ENCODE measurements at places on chromosomes 1 and 21.
A peak's percentile ranks its signal among the peaks of the same experiment; 100 is the strongest.

DNA sequence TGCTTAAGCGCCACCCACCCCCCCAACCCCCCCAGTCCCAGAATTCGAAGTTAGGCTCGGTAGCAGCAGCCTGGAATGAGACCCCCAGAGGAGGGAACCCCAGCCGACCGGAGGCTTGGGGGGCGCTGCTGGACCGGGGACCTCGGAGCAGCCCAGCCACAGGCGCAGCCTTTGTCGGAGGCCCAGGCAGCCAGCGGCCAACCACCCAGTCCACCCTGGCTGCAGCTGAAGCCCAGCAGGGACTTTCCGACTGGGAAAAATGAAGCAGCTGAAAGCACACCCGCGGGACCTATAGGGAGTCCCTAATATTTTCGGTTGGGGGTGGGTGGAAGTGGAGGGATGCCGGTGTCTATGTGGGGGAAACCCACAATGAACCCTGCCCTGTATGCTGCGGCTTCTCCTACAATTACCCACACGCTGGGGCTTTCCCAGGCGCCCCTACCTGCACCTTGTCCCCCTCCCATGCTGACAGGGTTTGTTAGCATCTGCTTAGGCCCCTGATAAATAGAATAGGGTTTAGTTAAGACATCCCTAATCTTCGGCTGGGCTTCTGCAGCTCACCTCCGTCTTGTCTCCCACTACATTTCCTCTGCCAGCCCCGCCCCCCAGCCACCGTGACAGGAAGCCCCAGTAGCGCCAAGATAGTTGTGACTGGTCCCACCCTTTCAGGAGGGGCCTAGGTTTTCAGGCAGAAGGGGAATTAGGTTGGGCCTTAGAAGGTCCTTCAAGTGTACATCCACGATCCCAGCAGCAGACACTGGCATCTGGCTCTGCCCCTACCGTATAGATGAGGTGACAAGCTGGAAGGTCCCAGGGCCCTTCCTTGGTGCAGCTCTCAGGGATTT, 838 bp downstream of the CCDC28B start:
- peaks cover 72% of the 10 kb centered on the region for H3K4me1 ChIP-seq
- peak; percentile 86 for DNase-seq
- peak overlapping the region; percentile 79 for H3K27ac ChIP-seq
- H3K36me3 ChIP-seq = peaks cover 34% of the 10 kb centered on the region
- H3K27me3 ChIP-seq = no peaks in the 10 kb centered on the region
- peak overlapping the region; percentile 72 for H3K4me3 ChIP-seq

DNA sequence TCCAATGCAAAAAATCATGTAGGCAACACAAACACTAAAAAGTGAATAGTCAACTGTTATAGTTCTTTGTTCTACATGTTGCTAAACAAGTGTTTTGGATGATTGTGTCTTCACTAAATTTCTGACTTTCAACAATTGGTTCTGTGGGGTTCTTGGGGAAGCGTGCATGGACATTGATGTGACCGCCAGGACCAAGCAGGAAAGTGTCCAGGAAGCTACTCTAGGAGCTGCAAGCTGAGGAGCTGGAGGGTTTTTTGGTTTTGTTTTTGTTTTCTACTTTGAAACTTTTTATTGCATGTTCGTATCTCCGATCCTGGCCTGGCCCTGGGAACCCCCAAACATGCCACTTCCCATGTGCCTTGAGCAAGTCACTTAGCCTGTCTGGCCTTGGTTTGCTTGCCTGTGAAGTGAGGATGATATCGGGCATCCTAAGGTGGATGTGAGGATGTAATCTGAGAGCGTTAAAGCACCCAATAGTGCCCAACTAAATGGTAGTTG, 8.0 kb downstream of the TMPRSS3 start:
- no peaks in the 10 kb centered on the region for H3K27me3 ChIP-seq
- H3K27ac ChIP-seq = no peak overlapping the region
- H3K36me3 ChIP-seq = peaks cover 67% of the 10 kb centered on the region
- H3K4me1 ChIP-seq = peaks cover 74% of the 10 kb centered on the region
- DNase-seq = no peak

DNA sequence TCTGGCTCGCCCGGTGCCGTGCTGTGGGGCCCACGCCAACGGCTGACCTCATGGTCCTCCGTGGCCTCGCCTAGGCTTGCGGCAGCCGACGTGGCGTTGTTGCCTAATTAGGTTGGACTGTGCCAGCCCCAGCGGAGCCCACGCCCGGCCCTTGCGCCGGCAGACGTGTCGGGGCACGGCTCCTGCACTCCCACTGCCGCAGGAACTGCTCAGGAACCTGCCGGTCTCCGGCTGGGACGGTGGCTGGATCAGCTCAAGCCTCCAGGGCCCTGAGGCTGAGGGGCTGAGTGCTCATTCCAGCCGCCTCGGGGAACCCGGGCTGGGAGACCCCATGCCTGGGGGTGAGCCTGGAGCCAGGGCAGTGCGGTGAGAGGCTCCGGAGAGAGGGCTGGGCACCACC, 16.1 kb upstream of the PEX10 start:
- H3K27ac ChIP-seq = no peak overlapping the region
- H3K36me3 ChIP-seq = no peaks in the 10 kb centered on the region
- H3K4me1 ChIP-seq = no peaks in the 10 kb centered on the region
- H3K27me3 ChIP-seq = no peaks in the 10 kb centered on the region
- DNase-seq = no peak

DNA sequence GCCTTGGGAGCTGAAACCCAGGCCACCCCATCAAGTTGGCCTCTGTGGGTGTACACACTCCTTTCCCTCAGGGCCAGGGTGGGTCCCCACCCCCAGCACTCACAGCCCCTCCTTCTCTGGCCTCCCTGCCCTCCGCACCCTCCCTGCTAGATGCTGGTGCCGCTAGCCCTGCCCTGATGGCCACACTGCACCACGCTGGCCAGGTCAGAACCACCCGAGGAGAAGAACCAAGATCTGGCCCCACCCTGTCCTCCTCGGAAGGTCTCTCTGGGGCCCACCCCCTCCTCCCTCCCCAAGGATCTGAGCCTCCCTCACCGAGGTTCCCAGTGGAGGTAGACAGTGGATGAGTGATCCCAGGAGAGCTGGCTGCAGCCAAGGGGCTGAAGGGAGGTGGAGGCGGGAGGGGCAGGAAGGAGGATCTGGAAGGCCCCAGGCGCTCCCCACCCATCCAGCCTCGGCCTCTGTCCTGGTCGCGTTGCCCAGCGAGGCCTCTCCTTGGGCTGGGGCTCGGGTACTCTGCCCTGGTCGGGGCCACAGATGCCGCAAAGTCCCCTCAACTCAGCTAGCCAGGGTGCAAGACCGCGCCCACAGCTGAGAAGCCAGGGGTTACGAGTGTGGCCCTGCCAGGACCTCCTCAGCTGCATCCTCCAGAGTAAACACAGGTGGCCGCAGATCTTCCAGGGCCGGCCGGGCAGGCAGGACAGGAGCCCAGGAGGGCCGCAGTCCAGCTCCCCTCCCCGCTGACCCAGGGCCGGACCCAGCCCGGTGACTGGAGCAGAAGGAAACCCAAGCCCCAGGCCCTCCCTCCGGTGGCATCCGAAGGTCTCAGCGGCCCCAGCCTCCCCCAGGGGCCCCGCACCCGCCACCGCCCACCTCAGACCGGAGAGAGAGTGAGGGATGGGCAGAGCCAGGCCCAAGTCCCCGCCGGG, 5.2 kb downstream of the B3GALT6 start:
- peaks cover 14% of the 10 kb centered on the region for H3K36me3 ChIP-seq
- no peak overlapping the region for H3K4me3 ChIP-seq
- H3K27ac ChIP-seq = no peak overlapping the region
- no peaks in the 10 kb centered on the region for H3K27me3 ChIP-seq

DNA sequence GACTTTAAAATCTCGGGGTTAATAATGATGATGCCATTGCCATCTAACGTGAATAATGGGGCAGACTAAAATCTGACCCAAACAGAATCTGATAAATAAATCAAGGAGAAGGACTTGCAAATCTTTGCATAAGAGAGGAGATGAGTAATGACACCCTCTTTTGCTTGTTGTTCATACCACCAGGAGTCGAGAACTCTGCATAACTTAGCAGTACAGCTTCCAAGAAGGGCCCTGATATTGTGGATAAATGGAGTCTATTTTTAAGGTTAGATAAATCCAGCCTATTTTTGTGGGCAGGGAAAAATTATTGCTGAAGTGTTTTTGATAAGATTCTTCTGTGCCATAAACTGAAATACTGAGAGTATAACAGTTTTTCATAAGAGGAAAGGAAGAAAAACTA, 17.3 kb downstream of the RYR2 start:
- H3K36me3 ChIP-seq = no peaks in the 10 kb centered on the region
- no peaks in the 10 kb centered on the region for H3K4me1 ChIP-seq
- no peak overlapping the region for H3K4me3 ChIP-seq

DNA sequence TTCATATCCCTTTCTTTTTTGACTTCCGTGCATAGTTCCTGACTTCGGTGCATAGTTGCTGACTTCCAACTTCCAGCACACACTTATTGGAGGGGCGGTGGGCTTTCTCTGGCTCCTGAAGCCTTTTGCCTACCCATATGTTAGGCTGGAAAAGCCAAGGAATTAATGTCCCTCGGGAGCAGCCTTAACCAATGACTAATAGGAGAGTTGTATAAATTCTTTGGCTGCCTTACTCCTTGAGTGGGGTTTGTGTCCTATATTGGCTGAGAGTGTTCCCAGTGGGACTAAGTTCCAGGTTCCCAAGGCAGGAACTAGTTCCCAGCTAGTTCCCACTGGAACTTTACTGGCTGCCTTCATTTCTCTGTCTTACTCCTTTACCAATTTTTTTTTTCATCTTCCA, 105.7 kb downstream of the ZNF326 start:
- H3K27me3 ChIP-seq = peaks cover 4% of the 10 kb centered on the region
- H3K36me3 ChIP-seq = no peaks in the 10 kb centered on the region
- H3K4me1 ChIP-seq = no peaks in the 10 kb centered on the region
- DNase-seq = no peak

GRCh38 chr1:41907446-41907845, 11.3 kb downstream of the HIVEP3 start:
- peaks cover 28% of the 10 kb centered on the region for H3K36me3 ChIP-seq
- DNase-seq = no peak
- no peaks in the 10 kb centered on the region for H3K27me3 ChIP-seq

- DNase-seq = no peak
- peaks cover 4% of the 10 kb centered on the region for H3K27me3 ChIP-seq
- no peaks in the 10 kb centered on the region for H3K36me3 ChIP-seq
Observed at GRCh38 chr1:237258871-237259270, 216.9 kb downstream of the RYR2 start.

DNA sequence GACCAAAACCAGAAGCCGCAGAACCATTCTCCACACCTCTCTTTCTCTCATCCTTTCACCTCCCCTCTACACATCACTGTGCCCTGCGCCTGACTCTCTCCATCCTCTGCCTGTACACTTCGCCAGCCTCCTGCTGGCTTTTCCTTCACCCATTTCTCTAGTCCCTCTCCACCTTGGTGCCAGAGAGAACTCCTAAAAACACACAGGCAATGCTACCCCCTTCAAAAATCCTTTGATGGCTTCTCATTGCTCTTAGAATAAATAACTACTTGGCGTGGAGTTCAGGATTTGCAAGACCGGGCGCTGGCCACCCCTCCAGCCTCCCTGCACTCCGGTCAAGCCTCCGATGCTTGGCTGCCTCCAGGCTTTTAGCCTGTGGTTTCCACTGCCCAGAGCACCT, 8.6 kb downstream of the CRABP2 start:
- H3K4me3 ChIP-seq = no peak overlapping the region
- no peak overlapping the region for H3K27ac ChIP-seq
- peaks cover 7% of the 10 kb centered on the region for H3K4me1 ChIP-seq
- DNase-seq = no peak
- no peaks in the 10 kb centered on the region for H3K36me3 ChIP-seq

DNA sequence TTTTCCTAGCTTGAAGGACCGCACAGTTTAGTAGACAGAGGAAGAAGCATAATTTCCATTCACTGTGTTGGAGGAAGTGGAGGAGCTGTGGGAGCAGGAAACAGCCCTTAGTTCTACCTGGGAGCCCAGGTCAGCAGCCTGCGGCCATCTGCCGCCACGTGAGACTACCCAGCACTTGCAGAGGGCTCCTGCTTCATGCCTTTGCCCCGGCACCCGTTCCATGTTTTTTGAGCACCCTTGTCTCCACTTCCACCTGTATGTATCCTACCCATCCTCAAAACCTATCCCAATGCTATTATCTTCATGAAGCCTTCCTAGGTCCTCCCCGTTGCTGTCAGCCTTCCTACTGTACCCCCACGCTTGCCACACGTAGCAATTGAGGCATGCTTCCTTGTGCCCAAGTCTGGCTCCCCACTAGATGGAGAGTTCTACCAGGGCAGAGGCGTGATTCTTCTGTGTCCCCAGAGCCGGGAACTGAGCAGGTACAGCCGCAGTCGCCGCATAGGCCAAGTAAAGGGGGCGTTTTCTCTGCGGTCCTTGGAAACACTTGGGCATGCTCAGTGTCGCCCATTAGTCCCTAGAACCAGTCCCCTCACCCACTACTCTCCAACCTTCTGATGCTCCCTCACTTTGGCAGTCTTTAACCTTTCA, 1.9 kb downstream of the SLC6A9 start:
- DNase-seq = no peak
- peak overlapping the region; percentile 95 for H3K4me3 ChIP-seq
- peak overlapping the region; percentile 94 for H3K27ac ChIP-seq
- no peaks in the 10 kb centered on the region for H3K36me3 ChIP-seq

GRCh38 chr1:115854005-115854404, 13.1 kb upstream of the NHLH2 start:
- no peaks in the 10 kb centered on the region for H3K36me3 ChIP-seq
- no peak overlapping the region for H3K27ac ChIP-seq
- no peaks in the 10 kb centered on the region for H3K4me1 ChIP-seq
- no peak for DNase-seq
- peaks cover 30% of the 10 kb centered on the region for H3K27me3 ChIP-seq

DNA sequence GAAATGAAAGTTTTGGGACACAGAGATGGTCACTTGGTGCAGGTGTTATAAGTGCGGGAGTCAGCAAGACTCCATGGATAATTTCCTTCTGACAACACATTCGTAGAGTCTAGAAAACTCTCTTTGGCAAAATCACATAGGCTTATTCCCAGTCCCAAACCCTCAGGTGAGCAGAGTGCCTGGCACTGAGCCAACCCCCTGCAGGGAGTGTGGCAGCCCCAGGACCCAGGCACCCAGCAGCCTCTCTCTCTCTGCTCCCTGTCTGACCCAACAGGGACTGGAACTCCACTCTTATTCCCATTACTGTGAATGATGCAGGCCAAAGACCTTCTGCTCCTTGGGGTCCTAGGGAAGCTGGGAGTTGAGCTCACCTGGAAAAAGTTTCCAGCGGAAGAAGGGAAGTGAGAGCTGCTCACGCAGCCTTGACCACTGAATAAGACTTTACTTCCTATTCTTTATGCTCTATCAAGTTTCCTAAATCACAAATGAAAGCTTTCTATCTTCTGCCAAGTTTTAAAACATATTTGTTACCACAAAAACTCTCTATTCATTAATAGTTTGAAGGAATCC, 132.6 kb upstream of the ETV3 start:
- H3K27me3 ChIP-seq = peaks cover 14% of the 10 kb centered on the region
- no peak for DNase-seq
- H3K27ac ChIP-seq = no peak overlapping the region

GRCh38 chr1:228013131-228013934, 6.5 kb downstream of the WNT3A start:
- H3K4me3 ChIP-seq = no peak overlapping the region
- H3K27ac ChIP-seq = no peak overlapping the region
- H3K27me3 ChIP-seq = peaks cover 26% of the 10 kb centered on the region
- no peak for DNase-seq
- H3K36me3 ChIP-seq = no peaks in the 10 kb centered on the region

DNA sequence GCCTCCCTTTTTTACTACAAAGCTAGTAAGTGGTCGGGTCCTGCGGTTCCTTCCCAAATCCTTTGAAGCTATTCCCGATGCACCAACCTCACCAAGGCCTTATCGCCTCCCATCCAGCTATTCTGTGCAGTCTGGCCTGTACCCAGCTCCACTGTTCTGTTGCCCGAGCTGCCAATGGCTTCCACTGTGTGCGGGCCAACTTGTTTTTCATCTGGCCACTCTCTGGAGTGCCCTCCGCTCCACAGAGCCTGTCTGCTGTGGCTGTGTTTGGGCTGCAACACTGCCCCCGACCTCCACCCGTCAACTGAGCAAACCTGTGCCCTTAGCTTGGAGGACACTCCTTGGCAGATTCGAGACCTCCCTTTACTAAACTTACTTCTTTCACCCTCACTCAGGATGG, 125.0 kb downstream of the KIAA0319L start:
- peak overlapping the region; percentile 22 for H3K27ac ChIP-seq
- H3K4me3 ChIP-seq = no peak overlapping the region

All from activated CD4-positive, alpha-beta memory T cell treated with anti-CD3 and anti-CD28 coated beads, Interleukin-2, amount 10 ng/mL, durations not matched to agents 7 days and 5 days (primary cell).